ENCODE measurements at places on chromosomes 1 and 21.

DNA sequence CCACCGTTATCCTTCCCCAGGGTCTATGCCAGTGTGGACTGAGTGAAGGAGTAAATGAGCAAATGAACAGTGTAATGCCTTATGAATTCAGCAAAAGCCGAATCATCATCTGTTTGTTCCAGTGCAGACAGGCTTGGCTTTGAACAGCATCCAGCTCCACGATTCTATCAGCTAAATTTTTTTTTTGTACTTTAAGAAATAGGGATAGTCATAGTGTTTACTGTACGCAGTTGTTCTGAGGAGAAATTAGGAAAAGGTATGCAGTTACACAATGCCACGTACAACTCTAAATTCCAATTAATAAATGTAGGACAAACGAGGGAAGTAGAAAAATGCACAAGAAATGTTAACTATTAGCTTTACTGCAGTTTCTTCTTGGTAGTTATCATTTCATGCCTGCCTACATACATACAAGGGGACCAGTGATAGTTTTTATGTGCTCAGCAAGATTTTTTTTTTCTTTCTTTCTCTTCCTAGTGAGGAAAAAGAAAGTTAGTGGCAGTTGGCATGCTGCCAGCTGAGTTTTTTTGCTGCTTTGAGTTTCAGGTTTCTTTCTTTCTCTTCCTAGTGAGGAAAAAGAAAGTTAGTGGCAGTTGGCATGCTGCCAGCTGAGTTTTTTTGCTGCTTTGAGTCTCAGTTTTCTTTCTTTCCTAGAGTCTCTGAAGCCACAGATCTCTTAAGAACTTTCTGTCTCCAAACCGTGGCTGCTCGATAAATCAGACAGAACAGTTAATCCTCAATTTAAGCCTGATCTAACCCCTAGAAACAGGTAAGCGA is at the start of gene IFI44L:
TSS of gene IFI44L (plus strand) at position 646 of the 777 bp plus-strand sequence. CDS start 7,468 bp downstream, outside the sequence.
- DNase-seq = peak; percentile 62

DNA sequence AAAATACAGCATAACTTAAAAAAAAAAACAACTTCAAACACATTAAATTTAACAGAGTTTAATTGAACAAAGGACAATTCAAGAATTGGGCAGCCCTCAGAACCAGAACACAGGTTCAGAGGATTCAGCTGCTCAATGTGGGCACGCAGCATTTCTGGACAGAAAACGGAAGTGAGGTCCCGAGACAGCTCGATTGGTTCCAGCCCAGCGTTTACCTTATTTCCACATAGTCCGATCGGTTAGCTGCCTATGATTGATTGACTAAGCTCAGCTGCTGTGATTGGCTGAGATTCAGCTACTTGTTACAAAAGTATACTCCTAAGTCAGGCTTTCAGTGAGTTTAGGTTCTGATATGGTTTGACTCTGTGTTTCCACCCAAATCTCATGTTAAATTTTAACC is 33.3 kb downstream of the ZP4 start:
- DNase-seq = no peak

GRCh38 chr1:176225479-176225875 is 18.4 kb upstream of the COP1 start:
- DNase-seq = no peak

DNA sequence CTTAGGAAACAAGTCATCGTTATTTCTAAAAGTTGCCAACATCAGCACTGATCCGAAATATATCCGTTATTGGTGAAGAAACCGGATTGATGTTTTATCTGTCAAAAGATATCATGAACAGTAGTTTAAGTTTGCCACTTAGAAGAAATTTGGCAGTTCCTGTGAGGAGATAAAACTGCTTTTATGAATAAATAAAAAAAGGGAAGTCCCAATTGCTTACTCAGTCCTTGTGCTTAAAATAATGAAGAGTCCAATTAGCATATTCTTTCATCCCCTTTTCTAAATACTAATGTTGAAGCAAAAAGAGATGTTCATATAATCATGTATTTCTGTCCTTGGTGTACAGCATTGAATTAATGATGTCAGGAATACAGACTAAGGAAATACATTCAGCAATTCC is 164.6 kb downstream of the NCAM2 start:
- no peak for DNase-seq

GRCh38 chr1:234617131-234617985 is 7.4 kb upstream of the IRF2BP2 start:
- no peak for DNase-seq

GRCh38 chr1:94033849-94034248 is 87.1 kb downstream of the ABCA4 start:
- DNase-seq = no peak

DNA sequence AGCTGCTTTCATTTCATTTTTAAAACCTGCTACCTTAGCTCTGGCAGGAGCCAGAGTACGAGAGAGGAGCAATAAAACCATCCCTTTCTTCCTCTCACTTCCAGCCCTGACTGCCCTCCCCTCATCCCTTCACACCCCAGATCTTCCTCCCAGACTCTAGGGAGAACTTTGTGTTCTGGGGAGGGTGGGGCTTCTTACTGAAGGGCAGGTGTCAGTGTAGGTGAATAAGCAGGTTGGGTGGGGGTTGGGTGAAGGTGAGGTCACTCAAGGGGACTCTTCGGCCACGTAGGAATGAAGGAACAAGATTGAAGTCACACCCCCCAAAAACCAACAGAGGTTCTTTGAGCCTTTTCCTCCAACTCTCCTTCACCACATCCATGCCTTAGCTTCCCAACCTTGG is 88.9 kb downstream of the CD58 start:
- DNase-seq = no peak

DNA sequence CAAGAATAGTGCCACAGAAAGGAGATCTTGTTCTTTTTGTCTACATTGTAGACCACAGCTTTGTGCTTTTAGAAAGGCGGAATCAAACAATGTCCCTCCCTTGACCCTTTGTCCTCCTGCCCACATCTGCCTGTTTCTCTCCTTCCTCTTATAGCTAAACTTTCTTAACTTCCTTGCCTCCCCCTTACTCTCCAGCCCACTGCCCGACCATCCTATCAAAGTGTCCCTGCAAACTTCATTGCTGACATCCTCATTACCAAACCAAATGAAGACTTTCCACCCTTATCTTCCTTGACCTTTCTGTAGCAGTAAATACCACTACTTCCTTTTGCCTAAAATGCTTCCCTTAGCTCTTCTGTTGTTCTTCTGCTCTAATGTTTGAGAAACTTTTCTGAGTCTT is 5.0 kb downstream of the SELP start:
- no peak for DNase-seq

All from activated CD4-positive, alpha-beta T cell treated with anti-CD3 and anti-CD28 coated beads for 4 hours (primary cell).